Activated naive CD8-positive, alpha-beta T cell treated with anti-CD3 and anti-CD28 coated beads, Interleukin-2, amount 10 ng/mL, durations not matched to agents 7 days and 5 days (primary cell): ENCODE measurements at places on chromosomes 7 and 10. TPM values are rescaled to one million over a fixed set of nuclear protein-coding genes. Genes with fewer than 3 reads are reported as not detected.

- no peak overlapping the region for H3K27ac ChIP-seq
- H3K4me3 ChIP-seq = no peak overlapping the region
- H3K27me3 ChIP-seq = peaks cover 5% of the 10 kb centered on the region
- no peaks in the 10 kb centered on the region for H3K36me3 ChIP-seq
- no peaks in the 10 kb centered on the region for H3K4me1 ChIP-seq
Measured at GRCh38 chr10:129421399-129422010, 45.5 kb upstream of the MGMT start.

The AKR1C1 gene
- total RNA-seq = 1.0 TPM

DNA sequence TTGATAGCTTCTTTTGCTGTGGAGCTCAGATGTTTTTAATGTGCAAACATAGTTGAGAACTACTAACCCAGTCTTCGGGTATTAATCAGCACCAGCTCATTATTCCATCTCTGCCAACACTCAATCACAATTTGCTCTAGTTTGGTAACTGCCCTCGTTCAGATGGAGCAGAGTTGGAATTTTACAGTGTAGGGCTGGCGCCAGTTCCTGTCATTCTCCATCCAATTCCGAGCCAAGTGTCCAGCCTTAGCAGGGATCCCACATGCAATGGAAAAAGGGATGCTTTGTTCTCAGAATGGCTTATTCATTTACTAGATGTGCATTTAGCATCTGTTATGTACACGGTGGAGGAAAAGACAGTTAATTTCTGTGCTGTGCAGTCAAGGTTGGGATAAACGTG, 504.5 kb upstream of the GALNT17 start:
- peaks cover 10% of the 10 kb centered on the region for H3K27me3 ChIP-seq
- no peak for DNase-seq
- H3K4me3 ChIP-seq = no peak overlapping the region
- H3K36me3 ChIP-seq = no peaks in the 10 kb centered on the region
- no peak overlapping the region for H3K27ac ChIP-seq

- H3K4me3 ChIP-seq = no peak overlapping the region
- H3K4me1 ChIP-seq = no peaks in the 10 kb centered on the region
Measured at GRCh38 chr7:95491634-95492314, 6.0 kb downstream of the ASB4 start.

- no peaks in the 10 kb centered on the region for H3K4me1 ChIP-seq
- H3K27me3 ChIP-seq = no peaks in the 10 kb centered on the region
- no peak for DNase-seq
- H3K36me3 ChIP-seq = no peaks in the 10 kb centered on the region
- H3K4me3 ChIP-seq = no peak overlapping the region
Measured at GRCh38 chr7:41996381-41997035, 240.5 kb downstream of the GLI3 start.

DNA sequence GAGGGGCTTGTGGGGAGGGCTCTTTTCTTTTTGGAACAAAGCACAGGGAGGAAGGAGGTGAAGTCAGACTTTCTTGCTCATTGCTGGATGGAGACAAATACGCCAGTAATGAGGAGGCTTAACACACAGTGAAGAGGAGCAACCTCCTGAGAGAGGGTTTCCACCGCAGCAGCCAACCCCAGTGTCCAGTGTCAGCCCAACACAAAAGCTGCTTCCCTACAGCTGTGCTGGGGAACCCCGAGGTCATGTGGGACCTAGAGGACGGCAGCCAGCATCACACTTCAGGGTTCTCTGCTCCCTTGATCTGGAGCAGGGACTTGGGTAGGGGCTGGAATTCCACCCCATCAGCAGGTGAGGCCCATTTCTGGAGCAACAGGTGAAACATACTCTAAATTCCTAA, 7.7 kb downstream of the BLNK start:
- H3K27me3 ChIP-seq = no peaks in the 10 kb centered on the region
- H3K36me3 ChIP-seq = no peaks in the 10 kb centered on the region
- no peak overlapping the region for H3K27ac ChIP-seq

- no peak within 1 kb of the TSS for H3K27ac ChIP-seq
- peaks cover 7% of the 10 kb centered on the region for H3K4me1 ChIP-seq
Measured at GRCh38 chr10:97185326-97186058, at the start of gene SLIT1. Gene SLIT1, minus strand, starts transcription at chr10:97185959. Its CDS starts 285 bp downstream, at chr10:97185674.

DNA sequence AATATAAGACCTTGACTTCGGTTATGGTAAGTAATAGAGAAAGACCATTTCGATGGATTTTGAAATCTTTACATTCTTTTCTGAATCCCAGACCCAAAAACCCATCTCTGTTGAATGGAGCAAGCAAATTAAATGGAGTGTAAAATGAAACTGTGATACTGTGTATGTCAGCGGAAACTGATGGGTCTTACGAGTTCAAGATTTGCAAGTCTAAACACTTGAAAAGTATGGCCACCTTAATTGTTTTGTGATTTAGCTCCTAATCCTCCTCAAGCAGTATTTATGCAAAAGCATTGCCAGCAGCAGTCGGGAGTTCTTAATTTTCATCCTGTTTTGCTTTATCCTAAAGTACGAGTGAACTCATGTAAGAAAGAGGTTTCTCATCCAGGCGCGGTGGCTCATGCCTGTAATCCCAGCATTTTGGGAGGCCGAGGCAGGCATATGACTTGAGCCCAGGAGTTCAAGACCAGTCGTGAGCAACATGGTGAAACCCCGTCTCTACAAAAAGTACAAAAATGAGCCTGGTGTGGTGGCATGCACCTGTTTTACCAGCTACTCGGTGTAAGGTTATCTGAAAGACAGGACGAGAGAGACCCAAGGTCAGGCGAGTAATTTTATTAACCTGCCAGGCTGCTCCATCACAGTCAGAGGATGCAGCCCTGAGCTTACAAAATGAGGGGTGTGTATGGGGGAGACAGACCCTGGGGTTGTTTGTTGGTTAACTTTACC, 5.8 kb upstream of the DHTKD1 start:
- no peak for DNase-seq
- H3K27ac ChIP-seq = no peak overlapping the region
- H3K36me3 ChIP-seq = no peaks in the 10 kb centered on the region

DNA sequence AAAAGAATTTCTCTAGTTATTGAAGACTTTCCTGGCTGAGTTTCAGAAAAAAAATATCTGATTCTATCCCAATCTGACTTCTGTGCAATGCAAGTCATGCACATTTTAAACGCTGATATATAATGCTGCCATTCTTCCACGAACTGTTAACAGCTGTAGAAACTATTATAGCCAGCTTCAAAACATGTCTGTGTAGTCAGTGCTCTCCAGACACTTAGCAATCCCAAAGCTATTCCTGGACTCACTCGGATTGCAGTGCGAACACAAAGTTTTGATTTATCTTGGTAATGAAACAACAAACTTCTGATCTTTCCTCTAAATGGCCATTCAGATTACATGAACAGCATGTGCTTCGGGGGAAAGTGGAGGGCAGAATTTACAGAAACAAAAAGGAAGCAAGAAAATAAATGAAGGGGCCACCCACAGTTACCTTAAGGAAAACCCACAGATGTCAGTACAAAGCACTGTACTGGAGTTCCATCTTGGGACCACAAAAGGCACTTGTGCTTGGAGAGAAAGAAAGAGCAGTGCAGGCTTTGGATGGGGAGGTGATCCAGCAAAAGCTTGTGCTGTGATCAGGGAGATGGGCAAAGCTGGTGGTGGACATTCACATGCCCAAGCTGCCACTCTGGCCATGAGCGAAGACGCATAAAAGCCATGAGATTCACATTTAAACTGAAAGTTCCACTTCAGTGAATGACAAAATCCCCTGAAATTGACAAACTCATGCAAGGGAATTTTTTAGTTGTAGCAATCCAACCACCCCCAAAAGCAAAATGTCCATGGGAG, 32.1 kb upstream of the ADO start:
- H3K36me3 ChIP-seq = no peaks in the 10 kb centered on the region
- peaks cover 11% of the 10 kb centered on the region for H3K4me1 ChIP-seq
- H3K4me3 ChIP-seq = no peak overlapping the region
- no peak for DNase-seq
- no peak overlapping the region for H3K27ac ChIP-seq
- H3K27me3 ChIP-seq = peaks cover 9% of the 10 kb centered on the region

DNA sequence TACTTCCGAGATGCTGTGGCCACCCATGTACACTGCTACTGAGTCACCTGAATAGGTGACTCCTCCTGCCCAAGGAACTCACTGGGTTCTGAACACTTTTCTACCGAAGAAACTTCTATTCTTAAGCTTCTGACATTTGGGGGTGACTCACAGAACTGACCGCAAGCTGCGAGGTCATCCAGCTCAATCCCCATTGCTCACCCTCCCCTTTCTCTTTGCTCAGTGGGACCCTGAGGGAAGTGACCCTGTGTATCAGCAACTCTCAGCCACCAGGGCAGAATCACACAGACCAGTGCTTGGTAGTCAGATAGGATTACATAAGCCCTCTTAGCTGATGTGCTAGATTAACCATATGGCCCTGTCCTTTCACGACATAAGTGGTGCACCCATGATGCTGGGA, 46.3 kb downstream of the INSYN2A start:
- H3K4me1 ChIP-seq = no peaks in the 10 kb centered on the region
- H3K4me3 ChIP-seq = no peak overlapping the region
- no peak overlapping the region for H3K27ac ChIP-seq
- H3K36me3 ChIP-seq = no peaks in the 10 kb centered on the region
- no peaks in the 10 kb centered on the region for H3K27me3 ChIP-seq
- no peak for DNase-seq

- peaks cover 9% of the 10 kb centered on the region for H3K27me3 ChIP-seq
- peak overlapping the region; percentile 71 for H3K27ac ChIP-seq
- H3K4me3 ChIP-seq = peak overlapping the region; percentile 85
- H3K36me3 ChIP-seq = peaks cover 8% of the 10 kb centered on the region
Measured at GRCh38 chr7:23598296-23598695, 1.1 kb downstream of the CCDC126 start.

GRCh38 chr10:102744374-102745051, 765 bp downstream of the WBP1L start:
- H3K4me1 ChIP-seq = peaks cover 40% of the 10 kb centered on the region
- peaks cover 20% of the 10 kb centered on the region for H3K36me3 ChIP-seq
- peak overlapping the region; percentile 99 for H3K4me3 ChIP-seq
- no peak for DNase-seq
- peak overlapping the region; percentile 97 for H3K27ac ChIP-seq

GRCh38 chr7:144725070-144725469, 110.8 kb downstream of the TPK1 start:
- no peak overlapping the region for H3K27ac ChIP-seq
- no peaks in the 10 kb centered on the region for H3K27me3 ChIP-seq
- peaks cover 4% of the 10 kb centered on the region for H3K4me1 ChIP-seq
- H3K36me3 ChIP-seq = peaks cover 4% of the 10 kb centered on the region
- no peak for DNase-seq

GRCh38 chr7:26664274-26664673, 200.1 kb downstream of the SKAP2 start:
- no peaks in the 10 kb centered on the region for H3K36me3 ChIP-seq
- H3K4me1 ChIP-seq = peaks cover 12% of the 10 kb centered on the region
- no peak for DNase-seq
- H3K27me3 ChIP-seq = peaks cover 12% of the 10 kb centered on the region
- H3K27ac ChIP-seq = no peak overlapping the region

The ACSM6 gene
- total RNA-seq = not detected
